ENCODE measurements at places on chromosomes 6 and 20.

DNA sequence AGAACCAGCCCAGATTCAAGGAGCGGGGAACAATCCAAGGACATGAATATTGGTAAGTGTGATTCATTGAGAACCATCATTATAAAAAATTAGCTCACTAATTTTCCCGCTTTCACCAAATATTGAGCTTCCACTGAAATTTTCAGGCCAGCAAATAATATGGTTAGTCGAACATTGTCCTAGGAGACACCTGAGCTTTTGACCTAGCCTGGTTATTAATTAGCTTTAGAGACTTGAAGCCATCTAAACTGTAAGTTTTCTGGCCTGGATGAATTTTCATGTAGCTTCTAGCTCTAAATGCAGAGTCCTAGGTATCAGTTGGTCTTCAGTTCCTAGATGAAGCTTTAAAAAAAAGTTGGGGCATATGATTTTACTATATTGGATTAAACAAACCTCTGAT lies 17.1 kb upstream of the RALGAPA2 start:
- DNase-seq: no peak

GRCh38 chr6:125259354-125259736 lies 42.4 kb downstream of the HDDC2 start:
- no peak for DNase-seq

DNA sequence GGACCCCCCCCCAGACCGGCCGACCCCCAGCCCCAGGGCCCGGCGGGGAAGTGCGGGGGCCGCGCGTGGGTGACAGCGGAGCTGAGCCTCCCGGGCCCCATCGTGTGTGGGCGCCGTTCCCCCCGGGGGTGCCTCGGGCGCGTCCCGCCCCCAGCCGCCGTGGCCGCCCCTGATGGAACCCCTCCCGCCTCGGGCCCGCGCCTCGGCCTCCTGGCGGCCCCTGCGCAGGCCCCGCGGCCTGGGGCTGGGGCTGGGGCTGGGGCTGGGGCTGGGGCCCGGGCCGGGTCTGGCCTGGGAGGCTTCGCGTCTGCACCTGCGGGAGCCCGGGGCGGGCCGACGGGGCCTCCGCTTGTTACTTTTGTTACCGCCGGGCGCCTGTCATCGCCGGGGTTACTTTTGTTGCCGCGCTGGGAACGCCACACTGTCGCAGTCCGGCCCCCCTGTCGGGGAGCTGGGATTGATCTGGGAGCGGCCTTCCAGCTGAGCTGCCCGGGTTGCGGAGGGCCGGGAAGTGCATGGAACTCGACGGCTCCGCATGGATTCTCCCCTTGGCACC lies 598 bp downstream of the OGFR start:
- no peak for DNase-seq

- no peak for DNase-seq
These were observed 48.6 kb upstream of the FABP7 start for GRCh38 chr6:122730775-122731386.

GRCh38 chr6:35321091-35321490 lies 21.3 kb upstream of the PPARD start:
- no peak for DNase-seq

DNA sequence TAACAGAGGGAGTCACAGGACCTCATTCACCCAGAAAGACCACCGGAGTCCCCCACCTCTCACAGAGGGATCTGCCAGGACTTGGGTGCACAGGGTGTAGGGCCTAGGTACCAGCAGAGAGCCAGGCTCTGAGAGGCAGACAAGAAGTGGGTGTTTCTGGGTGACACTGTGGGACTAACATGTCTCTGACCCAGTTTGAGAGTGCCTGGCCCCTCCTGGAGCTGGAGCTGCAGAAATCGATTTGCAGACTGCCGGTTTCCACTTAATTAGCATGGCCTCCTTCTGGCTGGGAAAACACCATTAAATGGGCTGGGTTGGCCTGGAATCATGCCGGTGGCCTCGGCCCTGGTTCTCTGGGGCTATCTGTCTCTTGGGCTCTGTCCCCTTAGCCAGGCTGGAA lies 59.2 kb downstream of the PPP1R16B start:
- no peak for DNase-seq

GRCh38 chr20:32050851-32051556 lies 1.0 kb upstream of the HCK start:
- DNase-seq: no peak

DNA sequence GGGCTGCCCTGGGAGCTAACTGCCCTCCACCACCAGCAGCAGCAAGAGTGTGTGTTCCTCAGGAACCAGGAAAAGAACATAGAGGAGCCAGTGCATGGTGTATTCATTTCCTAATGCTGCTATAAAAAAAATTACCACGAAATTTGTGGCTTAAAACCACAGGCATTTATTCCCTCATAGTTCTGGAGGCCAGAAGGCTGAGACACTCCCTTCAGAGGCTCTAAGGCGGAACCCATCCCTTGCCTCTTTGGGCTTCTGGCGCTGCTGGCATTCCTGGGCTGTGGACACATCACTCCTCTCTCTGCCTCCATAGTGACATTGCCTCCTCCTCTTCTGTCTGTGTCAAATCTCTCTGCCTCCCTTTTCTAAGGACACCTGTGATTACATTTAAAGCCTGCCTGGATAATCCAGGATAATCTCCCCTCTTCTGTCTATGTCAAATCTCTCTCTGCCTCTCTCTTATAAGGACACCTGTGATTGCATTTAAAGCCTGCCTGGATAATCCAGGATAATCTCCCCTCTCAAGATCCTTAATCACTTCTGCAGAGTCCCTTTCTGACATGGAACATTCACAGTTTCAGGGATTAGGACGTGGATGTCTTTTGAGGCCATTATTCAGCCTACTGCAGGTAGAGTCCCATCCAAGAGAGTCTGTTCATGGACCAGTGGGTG lies 54.7 kb downstream of the NDUFAF5 start:
- no peak for DNase-seq

- DNase-seq: no peak
These were observed 93.1 kb downstream of the CHD6 start for GRCh38 chr20:41524980-41525613.

DNA sequence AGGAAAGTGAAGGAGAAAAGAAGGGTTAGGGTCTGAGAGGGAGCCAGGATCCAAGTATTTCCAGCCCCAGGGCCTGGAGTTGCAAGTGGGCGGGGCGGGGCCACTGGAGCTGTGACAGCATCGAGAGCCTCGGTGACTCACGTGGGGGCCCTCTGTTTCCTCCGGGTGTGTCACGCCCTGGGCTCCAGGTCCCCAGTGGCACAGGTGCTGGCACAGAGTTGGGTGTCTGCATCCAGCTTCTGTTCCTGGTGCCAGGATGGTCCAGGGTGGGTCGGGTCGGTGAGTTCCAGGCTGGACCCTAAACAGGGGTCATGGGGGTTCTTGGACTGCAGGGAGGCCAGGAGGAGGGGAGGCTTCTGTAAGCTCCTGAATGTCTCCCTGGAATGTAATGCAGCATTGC lies 16.7 kb downstream of the RAET1L start:
- DNase-seq: no peak

DNA sequence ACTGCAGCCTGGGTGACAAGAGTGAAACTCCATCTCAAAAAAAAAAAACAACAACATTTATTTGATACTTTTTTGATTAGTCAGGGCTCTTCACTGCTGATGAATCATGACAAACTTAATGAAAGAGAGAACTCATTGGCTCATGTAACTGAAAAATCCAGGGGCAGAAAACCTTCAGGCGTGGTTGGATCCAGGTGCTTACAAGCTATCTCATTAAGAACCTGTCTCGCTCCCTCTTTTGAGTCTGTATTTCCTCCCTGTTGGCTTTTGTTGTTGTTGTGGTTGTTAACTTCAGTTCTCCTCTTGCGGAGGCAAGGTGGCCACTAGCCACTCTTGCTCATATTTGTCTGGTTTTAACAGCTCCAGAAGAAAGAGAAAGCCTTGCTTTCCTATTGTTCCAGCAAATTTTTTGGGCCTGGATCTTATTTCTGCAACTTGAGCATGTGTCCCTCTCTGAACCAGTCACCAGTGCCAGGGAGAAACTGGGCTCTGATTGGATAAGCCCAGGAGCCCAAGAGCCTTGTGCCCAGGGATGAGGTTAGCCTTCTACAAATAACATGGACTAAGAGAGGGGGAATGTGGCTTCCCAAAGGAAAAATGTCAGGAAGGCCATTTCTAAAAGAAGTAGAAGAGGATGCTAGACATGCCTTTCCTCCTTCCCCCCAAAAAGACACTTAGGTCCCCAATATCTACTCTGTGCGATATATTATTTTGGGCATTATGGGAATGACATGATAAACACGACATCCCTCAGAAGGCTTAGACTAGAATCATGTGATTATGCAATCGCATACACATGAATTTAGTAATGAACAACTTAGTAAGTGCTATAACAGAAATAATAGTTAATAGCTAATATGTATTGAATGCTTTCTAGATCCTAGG lies 64.5 kb downstream of the PHACTR2 start:
- DNase-seq: no peak

- DNase-seq: no peak
These were observed 154.0 kb downstream of the LY86 start for GRCh38 chr6:6742535-6742934.

DNA sequence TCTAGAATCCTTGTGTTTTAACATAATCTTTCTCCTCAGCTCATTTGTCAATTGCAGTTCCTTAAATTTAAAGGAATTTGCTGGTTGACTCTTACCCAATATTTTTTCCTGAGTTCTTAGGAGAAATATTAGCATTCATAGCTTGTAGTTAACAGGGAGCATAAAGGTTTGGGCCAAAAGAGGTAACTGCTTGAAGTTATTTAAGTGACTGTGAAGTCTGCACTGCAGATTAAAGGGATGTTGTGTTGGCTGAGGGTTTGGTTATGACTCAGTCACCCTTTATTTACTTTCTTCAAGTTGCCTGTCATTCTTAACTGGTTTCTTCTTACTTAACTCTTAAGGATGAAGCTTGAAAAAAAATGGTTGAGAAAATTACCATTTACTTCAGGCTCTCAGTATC lies 220.3 kb upstream of the LAMP5 start:
- DNase-seq: no peak

DNA sequence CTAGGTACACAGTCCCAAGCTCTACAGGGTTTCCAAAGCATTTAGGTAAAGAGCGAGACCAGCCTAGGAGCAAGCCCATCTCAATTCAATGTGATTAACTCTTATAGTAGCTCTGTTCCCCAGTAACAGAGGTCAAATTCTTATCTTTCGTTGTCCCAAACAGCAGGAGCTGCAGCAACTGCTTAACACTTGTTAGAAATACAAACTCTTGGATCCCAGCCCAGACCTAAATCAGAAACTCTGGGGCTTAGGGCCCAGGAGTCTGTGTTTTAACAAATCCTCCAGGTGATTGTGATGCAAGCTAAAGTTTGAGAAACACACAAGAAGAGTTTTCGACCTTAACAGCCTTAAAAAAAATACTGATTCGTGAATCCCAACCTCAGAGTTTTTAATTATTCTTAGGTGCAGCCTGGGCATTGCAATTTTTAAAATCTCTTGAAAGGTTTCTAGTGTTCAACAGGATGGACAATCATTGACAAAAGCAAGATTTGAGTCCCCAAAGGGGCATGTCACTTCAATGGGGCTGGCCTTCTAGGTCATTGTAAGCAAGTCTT lies 127.4 kb upstream of the HCRTR2 start:
- DNase-seq: no peak

GRCh38 chr6:156657296-156657695 lies 119.9 kb upstream of the ARID1B start:
- no peak for DNase-seq

- no peak for DNase-seq
These were observed 420.9 kb upstream of the FLRT3 start for GRCh38 chr20:14758356-14758755.

- peak; percentile 22 for DNase-seq
These were observed 58.2 kb downstream of the TRIM27 start for GRCh38 chr6:28865401-28866204.

- no peak for DNase-seq
These were observed 739 bp downstream of the CTSZ start for GRCh38 chr20:59006167-59006863.

GRCh38 chr6:54073487-54073886 lies 37.8 kb upstream of the MLIP start:
- DNase-seq: no peak

DNA sequence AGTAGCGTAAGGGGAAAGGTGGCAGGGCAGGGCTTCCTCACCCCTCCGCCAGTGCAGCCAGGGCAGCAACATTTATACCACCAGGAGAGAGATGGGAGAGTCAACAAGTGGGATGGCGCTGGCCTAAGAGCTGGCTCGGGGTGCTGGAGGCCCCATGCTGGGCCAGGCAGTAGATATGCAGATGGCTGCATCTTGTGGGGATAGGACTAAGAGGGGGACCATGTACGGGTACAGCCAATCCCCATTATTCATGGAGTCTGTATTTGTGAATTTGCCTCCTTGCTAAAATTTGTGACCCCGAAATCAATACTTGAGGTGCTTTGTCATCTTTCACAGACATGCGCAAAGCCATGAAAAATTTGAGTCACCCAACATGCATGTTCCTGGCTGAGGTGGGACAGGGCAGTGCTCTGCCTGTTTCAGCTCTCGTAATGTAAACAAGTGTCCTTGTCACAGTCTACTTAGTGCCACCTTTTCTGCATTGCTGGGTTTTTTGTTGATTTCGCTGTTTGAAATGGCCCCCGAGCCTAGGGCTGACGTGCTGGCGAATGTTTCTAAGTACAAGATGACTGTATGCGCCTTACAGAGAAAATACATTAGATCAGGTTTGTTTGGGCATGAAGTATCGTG lies 27.5 kb upstream of the TAF8 start:
- DNase-seq: no peak

DNA sequence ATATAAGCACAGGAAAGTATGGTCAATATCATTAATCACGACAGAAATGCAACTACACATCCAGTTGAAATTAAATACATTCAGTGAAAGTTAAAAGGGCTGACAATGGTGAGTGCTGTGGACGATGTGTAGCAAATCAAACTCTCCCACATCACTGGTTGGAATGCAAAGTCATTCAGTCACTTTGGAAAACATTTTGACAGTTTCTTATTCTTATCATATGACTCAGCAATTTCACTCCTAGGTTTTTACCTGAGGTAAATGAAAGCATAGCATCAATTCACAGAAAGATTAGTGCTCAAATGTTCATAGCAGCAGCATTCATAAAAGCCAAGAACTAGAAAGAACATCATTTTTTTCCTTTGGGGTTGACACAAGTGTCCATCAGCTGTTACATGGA lies 28.6 kb upstream of the SAMD5 start:
- DNase-seq: no peak

DNA sequence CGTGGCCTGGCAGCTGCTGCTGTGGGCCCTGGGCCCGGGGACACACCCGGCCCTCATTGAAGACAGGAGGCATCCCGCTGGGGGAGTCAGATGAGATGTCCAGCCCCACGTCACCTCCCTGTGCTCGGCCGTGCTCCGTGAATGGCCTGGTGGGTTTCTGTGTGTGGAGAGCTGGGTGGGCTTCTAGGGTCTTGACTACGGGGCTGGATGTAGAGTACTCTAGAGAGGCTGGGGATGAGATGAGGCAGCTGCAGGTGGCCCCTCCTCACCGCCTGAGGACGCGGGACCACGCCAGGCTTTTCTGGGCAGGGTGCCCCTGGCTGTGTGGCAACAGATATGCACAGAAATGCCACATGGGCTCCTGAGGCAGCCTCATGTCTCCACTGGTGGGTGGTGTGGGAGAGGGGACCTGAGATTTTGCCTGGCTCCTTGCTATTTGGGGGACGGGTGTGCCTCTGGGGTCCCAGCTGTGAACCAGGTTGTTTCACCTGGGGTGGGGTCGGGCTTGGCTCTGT lies 8.4 kb upstream of the BHLHE23 start:
- no peak for DNase-seq

GRCh38 chr6:12136905-12137304 lies 124.8 kb downstream of the HIVEP1 start:
- DNase-seq: no peak
